H54 (cell line): ENCODE measurements at places on chromosomes 2 and 18.
A peak's percentile ranks its signal among the peaks of the same experiment; 100 is the strongest.

GRCh38 chr2:177334940-177335543 lies 57.5 kb upstream of the AGPS start:
- peak; percentile 9 for DNase-seq

GRCh38 chr18:76806301-76806700 lies 16.1 kb upstream of the ZNF236 start:
- DNase-seq = no peak

GRCh38 chr18:48676756-48677368 lies 138.0 kb downstream of the CTIF start:
- peak; percentile 38 for DNase-seq

DNA sequence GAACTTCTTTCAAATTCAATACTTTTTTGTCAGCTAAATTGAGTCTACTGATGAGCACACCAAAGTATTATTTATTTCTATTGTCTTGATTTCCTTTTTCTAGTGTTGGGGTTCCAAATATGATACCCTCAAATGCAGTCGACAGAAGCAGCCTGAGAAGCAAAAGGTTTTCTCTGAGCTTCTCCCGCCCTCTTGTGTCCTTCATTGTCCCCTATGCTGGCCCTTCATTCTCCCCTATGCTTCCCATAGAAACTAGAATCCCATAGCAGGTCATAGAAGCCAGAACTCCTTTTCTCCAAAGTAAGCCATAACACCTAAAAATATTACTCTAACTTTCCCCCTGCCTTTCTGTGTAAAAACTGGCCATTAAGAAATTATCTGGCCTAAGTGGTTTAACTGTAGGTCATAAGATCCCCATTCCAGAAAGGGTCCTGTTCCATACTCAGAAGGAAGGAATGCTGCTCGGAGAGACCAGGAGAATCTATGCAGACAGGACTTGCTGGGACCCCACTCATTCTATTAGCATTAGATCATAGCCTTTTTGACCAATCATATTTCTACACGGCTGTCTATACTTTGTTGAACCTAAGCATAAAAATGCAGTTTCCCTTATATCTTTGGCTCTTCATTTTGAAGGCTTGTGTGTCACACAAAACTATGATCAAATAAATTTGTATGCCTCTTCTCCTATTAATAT lies 764.6 kb upstream of the PKDCC start:
- no peak for DNase-seq

DNA sequence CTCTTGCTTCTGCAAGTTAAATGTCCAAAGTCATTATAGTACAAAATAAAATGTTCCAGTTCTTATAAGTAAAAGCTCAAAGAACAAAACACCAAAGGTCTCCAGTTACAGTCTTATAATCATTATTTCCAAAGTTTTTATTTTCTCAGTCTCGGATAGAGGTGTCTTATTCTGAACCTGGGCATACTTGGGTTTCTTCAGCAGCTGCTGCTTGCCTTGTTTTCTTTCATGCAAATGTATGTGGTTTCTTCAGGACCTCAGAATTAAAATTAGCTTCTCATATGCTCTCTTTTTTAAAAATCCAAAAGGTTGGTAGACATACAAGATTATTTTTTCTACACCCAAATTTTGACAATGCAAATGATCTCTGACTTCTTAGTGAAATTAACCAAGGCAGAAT lies 383.0 kb downstream of the METTL4 start:
- DNase-seq = no peak

DNA sequence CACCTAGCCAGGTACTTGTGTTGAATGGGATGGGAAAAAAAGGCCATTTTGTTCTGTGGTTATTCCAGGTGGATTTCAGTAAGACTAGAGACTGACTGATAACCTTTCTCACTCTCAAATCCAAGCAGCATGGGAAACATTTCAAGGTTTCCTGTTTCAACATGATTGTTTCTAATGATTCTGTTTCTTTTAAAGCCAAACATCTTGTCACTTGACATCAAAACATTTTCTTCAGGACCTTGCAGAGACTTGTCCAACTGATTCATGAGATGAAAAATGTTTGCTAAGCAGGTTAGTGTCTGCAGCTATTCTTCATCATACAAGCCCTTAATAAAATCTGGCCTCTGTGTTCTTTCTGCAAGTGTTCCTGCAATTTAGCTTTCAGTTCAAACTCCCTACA lies 456.5 kb upstream of the CWC22 start:
- DNase-seq = no peak
